ENCODE measurements at places on chromosomes 4 and X.

DNA sequence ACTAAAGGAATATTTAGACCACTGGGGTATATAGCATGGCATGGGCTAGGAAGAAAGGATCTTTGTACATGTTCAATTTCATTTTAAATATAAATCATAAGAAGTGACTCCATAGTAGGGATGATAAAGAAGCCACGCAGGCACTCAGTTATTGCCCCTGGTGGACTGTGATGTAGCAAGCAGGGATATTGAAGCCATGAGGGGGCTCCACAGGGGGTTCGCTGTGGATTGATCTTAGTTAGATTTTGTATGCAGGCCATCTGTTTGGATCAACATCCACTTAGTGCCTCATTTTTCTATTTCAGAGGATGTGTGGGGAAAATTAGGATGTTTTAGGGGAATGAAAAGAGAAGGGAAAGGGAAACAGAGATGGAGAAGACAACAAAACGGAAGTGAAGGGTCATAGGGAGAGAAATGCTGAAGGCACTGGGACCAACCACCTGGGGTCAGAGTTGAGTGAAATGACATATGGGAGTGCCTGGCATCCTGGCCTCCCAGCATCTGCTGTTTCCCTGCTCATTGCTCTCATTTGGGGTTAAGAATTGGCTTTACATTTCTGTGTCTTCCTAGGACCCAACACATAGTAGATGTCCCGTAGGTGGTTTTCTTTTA, 11.2 kb upstream of the FREM3 start:
- DNase-seq: peak; percentile 17

DNA sequence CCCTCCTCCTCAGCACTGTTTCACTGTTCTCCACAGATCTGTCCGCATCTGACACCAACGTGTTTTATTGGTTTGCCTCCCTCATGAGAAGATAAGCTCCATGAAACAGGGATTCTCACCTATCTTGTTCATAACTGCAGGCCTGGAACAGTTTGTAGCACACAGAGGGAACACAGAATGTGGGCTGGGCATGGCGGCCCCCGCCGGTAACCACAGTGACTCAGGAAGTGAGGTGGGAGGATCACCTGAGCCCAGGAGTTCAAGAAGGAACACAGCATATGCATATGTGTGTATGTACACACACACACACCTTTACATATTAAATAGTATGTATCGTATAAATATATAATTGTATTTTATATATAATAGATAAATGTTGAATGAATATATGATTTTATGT, 168.6 kb downstream of the AFAP1 start:
- DNase-seq: no peak

GRCh38 chr4:109302361-109303139, at the start of gene COL25A1:
Gene COL25A1, minus strand, starts transcription at chr4:109302658.
- DNase-seq: peak; percentile 82

DNA sequence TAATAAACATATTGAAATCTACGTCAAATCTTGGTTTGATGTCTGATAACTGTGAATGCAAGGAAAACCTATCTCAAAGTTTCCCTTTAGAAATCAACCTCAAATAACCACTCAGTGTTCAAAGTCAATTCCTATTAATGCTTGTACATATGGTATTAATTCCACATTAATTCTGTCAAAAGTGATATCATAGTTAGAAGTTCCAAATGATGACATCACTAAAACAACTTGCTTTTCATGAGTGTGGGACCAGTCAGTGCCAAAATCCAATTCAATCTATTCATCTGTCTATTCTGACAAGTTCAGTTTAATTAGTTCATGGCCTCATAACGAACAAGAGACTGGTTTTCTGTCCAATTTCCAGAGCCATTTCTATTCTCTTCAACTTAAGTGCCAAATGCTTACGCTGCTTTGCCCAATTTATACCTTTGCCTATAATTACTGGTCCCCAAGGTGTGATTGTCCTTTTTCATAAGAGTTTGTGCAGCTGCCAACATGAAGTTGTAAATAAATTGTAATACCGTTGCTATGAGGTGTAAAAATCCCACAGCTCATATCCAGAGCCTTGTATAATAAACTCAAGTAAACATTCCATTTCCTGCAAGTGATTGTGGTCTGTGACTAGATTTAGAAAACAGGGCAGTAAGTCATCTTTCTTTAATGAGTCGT, 476.2 kb downstream of the RAB28 start:
- DNase-seq: peak; percentile 22

DNA sequence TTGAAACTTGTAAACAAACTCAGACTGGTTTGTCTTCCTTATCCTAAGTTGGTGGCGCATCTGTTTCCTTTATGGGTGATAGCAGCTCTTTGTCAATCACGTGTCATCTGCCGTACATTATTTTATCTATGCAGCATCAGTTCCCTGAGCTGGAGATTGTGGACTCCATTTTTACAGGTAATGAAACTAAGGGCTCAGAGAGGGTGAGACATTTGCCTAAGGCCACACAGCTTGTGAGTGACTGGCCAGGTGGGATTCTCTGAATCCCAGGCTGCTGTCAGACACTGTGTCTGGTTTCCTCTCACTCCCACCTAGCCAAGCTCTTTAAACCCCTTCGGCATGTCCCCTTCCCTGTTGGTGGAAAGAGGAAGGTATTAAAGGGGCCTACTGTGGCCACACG, 41.7 kb upstream of the CLCN4 start:
- DNase-seq: no peak

DNA sequence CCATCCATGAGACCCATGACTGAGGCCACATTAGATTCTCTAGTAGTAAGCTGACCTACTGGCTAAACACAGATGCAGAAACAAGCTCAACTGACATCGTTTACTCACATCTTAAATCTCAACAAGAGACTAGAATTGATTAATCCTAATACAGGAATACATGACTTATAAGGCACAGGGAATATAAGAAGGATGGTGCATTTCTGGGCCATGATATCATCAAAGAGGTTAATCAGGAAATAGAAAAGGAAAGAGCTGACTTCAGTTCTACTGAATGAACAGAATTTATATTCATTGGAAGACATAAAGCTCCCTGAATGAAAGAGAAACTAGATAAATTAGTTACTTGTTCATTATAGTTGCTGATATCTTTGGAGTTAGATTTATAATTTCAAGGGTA, 1406.5 kb downstream of the STIM2 start:
- DNase-seq: no peak

GRCh38 chr4:48400416-48400815, 59.1 kb downstream of the SLAIN2 start:
- no peak for DNase-seq

GRCh38 chrX:133215747-133216146, 2.4 kb downstream of the TFDP3 start:
- DNase-seq: peak; percentile 73

DNA sequence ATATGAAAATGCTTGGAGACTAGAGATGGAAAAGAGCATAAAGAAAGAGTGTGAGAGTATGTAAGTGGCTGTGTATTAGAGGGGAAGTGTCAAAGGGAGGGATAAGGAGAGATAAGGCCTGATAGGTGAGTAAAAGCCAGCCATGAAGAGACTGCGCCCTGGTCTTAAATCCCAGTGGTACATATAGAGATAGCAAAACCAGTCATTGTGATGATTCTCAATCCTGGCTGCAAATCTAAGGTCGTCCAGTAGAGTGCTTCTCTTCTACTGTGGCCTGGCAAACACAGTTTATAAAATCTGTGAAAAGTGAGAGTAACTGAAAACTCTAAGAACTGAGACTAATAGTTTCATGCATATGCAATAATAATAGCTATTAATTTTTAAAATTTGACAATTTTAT, 86.9 kb downstream of the MAB21L2 start:
- DNase-seq: no peak

DNA sequence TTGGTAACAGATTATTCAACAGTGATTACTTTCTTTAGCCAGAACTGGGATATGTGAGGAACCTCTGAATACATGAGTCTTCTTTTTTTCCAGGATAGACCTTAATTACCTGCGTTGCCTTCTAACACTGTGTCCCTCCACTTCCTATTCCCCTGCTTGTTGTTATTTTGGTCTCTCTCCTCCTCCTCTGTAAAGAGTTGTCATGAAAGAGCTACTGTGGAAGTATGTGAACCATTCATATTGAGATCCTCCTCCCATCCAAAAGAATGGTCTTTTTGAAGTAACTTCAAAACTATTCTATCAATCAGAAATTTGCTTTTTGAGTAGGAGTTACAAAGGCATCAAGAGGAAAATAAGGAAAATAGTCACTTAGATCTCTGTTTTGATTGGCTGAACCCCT, 420.0 kb upstream of the TENM3 start:
- no peak for DNase-seq

GRCh38 chrX:150316564-150316963, 46.6 kb upstream of the MAMLD1 start:
- no peak for DNase-seq

- DNase-seq: no peak
Measured at GRCh38 chr4:115310641-115311040, 197.2 kb upstream of the NDST4 start.

GRCh38 chrX:38028300-38028699, 21.9 kb downstream of the SYTL5 start:
- peak; percentile 1 for DNase-seq

- DNase-seq: no peak
Measured at GRCh38 chr4:70801265-70801809, 38.4 kb downstream of the GRSF1 start.

DNA sequence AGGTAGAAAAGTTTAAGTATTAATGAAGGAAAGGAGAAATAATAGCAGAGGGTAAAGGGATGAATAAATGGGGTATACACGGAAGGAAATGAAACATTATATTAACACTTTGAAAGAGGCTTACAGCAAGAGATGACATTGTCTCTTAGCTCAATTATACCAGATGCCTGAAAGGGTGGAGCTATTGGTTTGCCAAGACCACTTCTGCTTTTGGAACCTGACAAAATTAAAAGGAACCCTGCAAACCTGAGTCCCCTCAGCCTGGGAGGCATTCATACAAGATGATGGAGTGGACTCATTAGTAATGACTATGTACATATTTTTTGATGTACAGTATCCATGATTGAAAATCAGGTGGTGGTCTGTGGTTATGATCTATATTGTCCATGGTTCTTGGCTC, 45.1 kb upstream of the HPF1 start:
- DNase-seq: no peak

- DNase-seq: no peak
Measured at GRCh38 chrX:49206543-49206942, 6.5 kb upstream of the SYP start.

DNA sequence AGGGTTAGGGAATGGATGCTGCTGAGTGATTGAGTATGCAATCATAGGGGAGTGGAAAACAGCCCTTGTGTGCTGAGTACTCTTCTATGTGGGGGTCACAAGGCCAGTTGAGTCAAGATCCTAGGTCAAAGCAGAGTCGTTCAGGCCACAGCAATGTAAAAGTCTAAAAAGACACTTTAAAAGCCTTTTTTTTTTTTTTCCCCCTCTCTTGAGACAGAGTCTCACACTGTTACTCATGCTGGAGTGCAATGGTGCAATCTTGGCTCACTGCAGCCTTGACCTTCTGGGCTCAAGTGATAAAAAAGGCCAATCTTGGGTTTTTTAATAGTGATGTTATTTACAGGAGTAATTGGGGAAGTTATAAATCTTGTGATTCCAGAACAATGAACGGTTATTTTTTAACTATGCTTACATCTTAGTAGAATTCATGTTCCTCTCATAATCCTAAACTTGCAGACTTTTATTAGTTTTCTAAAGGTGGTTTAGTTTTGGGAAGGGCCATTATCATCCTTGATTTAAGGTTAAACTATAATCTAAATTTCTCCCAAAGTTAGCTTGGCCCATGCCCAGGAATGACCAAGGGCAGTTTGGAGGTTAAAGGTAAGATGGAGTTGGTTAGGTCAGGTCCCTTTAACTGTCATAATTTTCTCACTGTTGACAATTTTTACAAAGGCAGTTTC, 82.2 kb upstream of the BMP2K start:
- DNase-seq: no peak

DNA sequence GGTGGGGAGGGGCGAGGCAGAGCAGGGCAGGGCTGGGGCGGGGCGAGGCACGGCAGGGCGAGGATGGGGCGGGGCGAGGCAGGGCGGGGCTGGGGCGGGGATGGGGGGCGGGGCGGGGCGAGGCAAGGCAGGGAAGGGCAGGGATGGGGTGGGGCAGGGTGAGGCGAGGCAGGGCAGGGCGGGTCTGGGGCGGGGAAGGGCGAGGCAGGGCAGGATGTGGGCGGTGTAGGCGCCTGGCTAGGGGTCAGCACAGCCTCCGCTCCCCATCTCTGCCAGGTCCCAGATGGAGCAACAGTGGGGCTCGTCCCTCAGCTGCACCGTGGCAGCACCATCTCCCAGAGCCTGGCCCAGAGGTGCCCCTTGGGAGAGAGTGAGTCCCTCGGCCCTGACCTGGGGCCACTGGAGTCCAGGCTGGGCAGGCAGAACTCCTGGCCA, 4.2 kb upstream of the SRPK3 start:
- DNase-seq: no peak

- no peak for DNase-seq
Measured at GRCh38 chr4:62053974-62054373, 853.8 kb downstream of the ADGRL3 start.

DNA sequence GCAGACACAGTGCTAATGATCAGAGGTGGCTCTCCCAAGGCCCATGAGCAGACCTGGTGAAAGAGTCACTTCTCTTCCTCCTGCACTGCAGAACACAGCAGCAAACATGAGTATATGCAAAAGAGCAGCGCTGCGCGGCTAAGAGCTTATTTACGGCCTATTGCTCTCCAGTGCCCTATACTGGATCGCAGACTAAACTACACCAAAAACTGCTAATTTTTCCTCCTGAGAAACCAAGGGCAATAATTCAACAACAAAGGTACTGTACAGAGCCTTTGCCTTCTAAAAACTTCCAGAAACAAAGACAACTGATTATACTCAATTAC, 702.5 kb downstream of the ARAP2 start:
- peak; percentile 88 for DNase-seq

DNA sequence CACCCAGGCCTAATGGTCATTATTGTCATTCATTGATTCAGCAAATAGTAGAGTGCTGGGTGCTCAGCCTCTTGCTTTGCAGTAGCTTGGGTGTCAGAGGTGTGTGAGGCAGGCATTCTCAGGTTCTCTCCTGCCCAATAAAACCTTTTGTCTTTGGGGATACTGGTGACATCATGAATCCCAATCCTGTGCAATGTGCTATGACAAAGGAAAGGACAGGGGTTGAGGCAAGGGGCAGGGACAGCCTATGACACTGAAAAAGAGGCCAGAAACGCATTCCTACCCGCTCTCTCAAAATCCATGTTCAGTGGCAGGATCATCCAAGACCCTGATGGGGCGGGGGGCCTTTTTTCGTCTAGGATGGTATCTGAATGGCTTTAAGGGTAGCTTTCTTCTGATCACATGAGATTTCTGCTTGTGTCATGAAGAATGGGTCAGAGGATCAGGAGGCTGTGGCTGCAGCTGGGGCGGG, 1.5 kb upstream of the FAM193A start:
- DNase-seq: peak; percentile 66

GRCh38 chr4:69493515-69493914, 2.2 kb downstream of the UGT2B4 start:
- peak; percentile 71 for DNase-seq

DNA sequence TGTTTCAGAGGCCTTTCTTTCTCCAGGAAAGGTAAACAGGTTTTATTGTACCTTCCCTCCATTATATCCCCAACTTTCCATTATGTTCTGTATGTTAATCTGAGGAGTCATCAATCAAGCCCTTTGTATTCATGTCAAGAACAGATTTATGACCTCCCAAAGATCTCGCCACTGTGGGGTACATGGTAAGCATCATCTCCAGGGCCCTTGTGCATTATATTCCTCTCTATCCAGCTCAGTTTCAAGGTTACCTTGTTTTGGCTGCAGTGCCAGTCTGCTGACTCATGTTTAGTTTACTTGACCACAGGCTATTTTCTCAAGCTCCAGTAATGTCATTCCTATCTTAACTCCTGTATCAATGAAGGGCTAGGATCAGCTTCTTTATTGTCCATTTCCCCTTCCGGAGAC, 125.1 kb upstream of the FRMPD4 start:
- DNase-seq: peak; percentile 15

All from DMS53 (cell line).